ENCODE measurements at places on chromosomes 5 and 9.

GRCh38 chr9:96159596-96159995, 142.4 kb downstream of the HSD17B3 start:
- no peak for DNase-seq

GRCh38 chr5:179319741-179320281, 25.4 kb downstream of the ADAMTS2 start:
- no peak for DNase-seq

- no peak for DNase-seq
These were observed 97.2 kb upstream of the LMX1B start for GRCh38 chr9:126516561-126516935.

GRCh38 chr9:130598188-130598587, 18.8 kb downstream of the FUBP3 start:
- no peak for DNase-seq

DNA sequence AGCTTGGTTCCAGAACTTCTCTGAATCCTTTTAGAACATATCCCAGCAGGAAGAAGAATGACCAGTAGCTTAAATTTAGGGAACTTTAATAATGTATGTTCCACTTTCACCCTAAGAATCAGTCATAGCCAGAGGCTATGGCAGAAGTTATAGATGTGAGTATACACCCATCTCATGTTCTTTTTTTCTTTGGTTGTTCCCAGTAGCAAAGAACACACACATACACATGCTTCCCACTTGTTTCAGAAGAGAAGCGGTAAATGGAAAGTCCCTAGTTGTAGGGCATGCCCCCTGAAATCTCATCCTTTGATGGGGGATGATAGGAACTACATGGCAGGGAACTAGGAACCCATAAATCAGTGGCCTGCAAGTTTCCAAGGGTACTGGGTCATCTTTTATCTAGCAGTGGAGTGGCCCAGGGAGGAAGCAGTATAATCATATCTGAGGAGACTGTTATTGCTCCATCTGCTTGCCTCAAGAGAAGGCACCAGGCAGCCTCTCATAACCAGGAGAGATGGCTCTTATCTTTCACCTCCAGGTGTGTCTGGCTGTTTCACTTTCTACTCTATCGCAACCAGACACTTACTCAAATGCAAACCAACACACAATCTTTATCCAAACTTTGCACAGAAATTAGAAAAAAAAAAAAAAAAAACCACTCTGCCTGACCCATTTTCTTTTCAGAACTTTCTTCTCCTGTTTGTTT, 109.5 kb downstream of the SNCAIP start:
- DNase-seq, result no peak

Data from H1 (cell line).